ENCODE measurements at places on chromosomes 1 and 21. TPM values are rescaled to one million over a fixed set of nuclear protein-coding genes. Genes with fewer than 3 reads are reported as not detected.

- DNase-seq = no peak
Observed at GRCh38 chr1:15206418-15207030, 40.5 kb upstream of the FHAD1 start.

VSIG8 gene
- total RNA-seq = not detected

DNA sequence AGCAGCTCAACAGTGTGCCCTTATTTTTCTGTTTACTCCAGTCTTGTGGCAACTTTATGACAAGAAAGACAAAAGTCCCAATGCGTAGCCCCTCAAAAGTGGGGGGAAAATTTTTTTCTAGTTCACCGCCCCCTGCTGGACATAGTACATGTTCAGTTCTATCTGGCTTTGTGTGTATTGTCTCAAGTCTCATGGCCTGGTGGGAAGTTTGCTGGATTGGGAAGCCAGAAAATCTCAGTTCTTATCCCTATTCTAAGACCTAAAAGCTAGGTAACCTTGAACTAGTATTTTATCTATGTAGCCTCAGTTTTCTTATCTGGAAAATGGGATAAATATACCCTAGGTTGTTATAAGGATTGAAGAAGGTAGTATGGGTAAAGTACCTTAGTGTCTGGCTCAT is 55.8 kb upstream of the LDLRAP1 start:
- no peak for DNase-seq

DNA sequence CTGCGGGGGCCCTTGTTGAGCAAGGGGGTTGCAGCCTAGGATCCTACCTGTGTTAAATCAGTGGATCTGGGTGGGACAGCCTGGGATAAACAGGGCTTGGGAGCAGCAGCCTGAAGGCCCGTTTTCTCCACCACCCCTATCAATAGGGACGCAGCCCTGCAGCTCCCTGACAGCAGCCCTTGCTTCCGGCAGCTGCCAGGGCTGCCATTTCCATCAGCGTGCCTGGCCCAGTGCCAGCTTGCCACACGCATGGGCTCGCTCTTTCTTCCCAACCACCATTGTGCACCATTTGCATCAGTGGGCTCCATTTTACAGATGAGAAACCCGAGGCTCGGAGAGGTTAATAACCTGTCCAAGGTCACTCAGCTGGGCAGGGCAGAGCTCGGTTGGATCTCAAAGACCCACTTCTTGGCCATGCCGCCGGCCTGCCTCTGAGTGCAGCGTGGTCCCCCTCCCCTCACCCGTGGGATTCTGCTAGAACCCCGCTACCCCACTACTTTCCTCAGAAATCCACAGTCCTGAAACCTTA is 3.8 kb downstream of the WNT4 start:
- DNase-seq = no peak

DNA sequence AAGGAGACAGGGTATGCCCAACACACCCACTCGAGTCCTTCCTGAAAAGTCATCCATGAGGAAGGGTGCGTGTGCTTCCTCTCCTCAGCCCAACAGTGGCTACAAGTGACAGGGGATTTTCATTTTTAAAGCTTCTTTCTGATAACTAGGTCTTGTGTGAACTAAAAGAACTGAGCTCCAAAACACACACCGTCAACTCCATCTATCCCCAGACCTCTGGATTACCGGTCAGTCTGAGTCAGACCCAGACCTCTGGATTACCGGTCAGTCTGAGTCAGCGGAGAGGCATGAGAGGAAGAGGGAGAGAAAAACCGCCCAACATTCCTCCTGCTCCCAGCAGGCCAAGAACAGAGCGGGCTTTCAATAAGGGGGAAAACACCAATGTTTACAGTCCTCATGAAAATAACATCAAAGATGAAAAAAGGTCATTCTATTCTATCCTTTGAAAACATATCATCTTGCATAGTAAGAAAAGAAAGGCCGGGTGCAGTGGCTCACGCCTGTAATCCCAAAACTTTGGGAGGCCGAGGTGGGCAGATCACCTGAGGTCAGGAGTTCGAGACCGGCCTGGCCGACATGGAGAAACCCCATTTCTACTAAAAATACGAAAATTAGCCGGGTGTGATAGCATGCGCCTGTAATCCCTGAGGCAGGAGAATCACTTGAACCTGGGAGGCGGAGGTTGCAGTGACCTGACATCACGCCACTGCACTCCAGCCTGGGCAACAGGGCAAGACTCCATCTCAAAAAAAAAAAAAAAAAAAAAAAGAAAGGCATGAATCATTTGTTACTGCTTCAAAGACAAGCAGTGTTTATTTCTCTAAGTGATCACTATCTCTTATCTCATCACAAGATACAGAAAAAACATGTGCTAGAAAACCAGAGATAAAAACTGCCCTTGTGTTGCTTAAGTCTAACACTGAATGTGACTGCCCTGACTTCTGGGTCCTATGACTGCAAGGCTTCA is 3.4 kb downstream of the PTTG1IP start:
- peak; percentile 89 for DNase-seq

GSTM1 gene
- total RNA-seq = not detected

DNA sequence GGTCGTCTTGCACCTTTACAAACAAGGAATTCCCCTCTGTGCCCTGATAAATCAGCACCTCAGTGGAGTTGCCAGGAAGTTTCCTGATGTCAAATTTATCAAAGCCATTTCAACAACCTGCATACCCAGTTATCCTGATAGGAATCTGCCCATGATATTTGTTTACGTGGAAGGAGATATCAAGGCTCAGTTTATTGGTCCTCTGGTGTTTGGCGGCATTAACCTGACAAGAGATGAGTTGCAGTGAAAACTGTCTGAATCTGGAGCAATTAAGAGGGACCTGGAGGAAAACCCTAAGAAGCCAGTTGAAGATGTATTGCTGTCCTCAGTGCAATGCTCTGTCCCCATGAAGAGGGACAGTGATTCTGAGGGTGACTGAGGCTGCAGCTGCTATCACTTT is 38.3 kb downstream of the ZFYVE9 start:
- no peak for DNase-seq

DNA sequence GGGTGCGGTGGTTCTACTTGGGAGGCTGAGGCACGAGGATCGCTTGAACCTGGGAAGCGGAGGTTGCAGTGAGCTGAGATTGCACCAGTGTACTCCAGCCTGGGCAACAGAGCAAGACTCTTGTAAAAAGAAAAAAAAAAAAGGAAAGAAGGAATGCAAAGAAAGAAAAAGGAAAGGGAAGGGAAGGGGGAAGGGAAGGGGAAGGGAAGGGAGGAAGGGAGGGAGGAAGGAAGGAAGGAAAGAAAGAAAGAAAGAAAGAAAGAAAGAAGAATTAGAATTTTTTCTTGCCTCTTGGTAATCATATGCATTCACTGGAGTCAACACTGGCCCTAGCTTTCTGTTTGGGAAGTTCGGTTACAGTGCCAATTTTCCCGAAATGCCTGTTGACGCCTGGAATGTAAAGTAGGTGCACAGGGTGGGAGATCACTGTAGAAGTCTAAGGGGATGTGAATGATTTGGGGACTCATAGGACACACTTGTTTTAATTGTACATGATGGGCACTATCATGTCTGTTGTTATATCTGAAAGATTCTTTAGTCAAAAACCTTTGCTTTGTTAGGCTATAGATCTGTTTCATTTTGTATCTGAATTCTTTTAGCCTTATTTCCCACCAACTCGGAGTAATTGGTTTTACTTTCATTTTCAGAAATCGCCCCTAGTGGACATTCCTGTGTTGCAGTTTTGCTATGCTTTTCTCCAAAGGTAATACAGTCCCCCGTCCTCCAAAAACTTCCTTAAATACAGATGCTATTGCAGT is 59.8 kb upstream of the MORC3 start:
- no peak for DNase-seq

NR1I3 gene
- total RNA-seq = not detected

GRCh38 chr1:8238141-8239038 is 79.5 kb upstream of the SLC45A1 start:
- no peak for DNase-seq

DNA sequence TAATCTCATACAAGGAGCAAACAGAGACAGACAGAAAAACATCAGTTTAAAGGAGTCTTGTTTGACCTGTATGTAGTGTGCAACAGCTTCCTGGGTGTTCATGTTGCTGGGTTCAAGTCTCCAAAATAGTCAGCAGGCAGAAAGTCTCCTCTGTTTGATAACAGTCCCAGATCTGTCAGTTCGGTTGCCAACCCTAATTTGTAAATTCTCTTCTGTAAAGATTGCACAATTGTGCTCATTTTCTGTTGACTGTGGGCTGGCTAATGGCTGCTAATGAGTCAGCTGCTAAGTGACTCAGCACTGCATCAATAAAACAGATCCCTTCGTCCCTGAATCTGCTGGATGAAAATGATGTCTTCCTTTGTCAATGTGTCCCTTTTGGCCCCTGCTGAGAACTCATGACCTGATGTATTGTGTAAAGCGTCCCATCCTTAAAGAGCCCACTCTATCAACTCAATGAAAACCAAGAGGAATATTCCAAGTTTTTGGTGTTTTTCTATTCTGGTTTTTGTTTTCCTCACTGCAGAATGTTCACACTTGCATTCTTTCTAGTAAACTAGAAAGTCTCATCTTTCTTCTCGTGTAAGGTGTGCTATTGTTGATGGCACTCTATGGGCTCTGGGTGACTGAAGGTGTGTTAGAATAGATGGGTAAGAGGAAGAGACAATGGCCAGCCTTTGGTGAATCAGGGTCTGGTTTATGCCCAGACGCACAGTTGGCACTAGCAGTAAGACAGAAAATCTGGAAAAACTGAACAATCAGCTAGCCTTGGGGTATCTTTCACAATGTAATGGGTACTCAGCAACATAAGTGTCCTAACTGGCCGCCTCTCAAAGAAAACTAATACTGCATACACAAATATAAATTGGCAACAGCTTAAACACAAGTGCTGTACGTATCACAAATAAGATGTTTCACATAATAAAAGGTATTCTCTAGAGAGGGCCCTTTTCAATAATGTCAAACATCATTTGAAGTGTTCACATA is 75.1 kb upstream of the SIPA1L2 start:
- peak; percentile 9 for DNase-seq

GRCh38 chr1:220701974-220702373 is 11.8 kb downstream of the C1orf115 start:
- DNase-seq = no peak

RASSF5 gene
- total RNA-seq = 1.3 TPM

GRCh38 chr1:200226268-200226968 is 183.4 kb downstream of the ZNF281 start:
- no peak for DNase-seq

DNA sequence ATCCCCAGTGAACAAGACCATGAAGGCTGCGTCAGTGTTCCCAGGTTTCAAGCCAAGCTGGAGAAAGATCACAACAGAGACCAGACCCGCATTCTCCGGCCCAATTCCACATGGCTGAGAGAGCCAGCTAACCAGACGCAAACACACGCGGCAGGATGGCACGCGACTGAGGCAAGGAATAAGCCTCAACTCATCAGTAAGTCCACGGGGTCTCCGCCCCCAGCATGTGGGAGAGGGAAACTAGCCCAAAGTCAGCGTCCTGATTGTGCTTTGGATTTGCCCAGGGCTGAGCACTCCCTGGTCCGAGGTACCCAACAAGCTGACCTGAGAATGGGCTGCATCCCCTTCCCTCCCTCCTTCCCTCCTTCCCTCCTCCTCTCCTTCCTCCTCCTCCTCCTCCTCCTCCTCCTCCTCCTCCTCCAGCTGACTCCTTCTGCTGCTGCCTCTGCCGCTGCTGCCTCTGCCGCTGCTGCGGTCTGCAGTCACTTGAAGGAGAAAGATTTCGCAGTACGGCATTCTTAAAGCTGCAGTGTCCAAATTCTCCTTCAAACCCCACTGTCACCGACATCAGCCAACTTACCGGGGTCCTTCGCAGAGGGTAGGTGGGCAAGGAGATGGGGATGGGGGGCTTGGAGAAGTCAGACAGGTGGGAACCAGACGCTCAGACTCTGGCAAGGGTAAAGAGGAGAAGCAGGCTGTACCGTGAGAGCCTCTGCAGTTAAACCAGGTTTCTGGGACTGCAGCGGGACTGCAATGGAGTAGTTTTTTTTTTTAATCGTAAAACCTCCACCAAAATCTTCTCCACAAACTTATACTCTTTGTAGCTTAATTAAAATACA is 33.0 kb upstream of the H6PD start:
- DNase-seq = no peak

RGS18 gene
- not detected for total RNA-seq

DNA sequence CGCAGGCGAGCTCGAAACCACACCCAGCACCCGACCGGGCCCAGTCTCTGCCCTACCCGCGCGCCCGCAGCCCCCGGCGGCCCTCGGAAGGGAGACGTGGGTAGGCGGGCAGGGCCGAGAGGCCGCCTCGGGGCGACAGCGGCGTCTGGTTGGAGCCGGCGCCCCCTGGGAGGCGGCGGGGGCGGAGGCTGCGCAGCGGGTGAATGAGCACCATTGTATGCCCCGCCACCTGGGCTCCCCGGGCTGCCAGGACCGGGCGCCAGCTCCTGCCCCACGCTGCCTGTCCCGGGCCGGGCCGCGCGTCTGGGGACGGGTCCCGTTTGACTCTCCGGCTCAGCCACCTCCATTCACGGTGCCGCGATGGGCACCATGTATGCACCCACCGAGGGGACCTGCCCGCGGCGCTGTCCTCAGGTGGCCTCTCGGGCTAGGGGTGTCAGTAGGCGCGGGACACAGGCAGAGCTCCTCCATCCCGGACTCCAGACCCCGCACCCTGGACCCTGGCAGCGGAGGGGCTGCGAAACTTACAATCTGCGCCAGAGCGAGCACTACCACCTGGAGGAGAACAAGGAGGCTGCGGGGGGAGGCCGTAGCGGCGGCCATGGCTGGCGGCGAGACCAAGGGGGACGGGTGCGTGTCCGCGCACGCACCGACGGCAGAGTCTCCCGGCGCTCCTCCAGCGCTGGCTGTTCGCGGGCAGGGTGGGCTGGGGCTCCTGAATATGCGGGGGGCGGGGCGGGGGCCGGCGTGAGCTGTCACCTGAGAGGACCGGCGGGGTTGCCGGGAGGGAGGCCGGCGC is at the start of gene COL9A2:
COL9A2 (minus strand) TSS at position 692 of the 799 bp plus-strand sequence; CDS start at position 603, 89 bp downstream.
- DNase-seq = peak; percentile 37

GRCh38 chr1:18262726-18263125 is 155.1 kb downstream of the IGSF21 start:
- no peak for DNase-seq

DNA sequence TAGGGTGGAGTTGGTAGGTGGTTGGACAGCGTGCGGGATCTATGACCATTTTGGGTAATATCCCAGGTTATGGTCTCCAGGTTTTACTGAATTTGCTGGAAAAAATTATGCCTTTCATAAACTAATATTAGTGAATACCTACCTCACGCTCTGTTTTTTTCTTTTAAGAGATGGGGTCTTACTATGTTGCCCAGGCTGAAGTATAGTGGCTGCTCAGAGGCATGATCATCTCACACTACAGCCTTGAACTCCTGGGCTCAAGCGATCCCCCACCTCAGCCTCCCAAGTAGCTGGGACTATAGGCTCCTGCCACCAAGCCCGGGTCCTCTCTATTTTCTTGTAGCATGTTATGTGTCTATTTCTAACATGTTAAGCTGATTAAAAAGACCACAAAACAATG is 100.2 kb downstream of the RHOU start:
- DNase-seq = no peak

NUDT17 gene
- 4.8 TPM for total RNA-seq

OPRD1 gene
- total RNA-seq = 0.07 TPM

DNA sequence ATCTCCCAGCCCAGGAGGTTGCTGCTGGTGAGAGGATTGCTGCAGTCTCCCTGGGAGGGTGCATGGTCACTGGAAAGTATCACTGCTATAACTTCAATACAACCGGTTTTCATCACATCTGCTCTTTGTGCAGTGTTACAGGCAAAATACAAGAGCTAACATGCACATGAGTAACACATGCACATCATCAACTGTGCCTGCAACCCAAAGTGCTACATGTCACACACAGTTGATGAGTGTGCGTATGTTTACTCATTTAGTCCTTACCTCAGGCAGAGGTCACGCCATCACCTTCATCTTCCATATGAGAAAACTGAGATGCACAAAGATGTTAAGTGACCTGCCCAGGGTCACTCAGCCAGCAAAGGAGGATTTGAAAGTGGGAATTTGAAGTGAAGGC is 277.7 kb downstream of the FAM72C start:
- no peak for DNase-seq

Data from Caco-2 (cell line).